Posterior vena cava (tissue), 2 donors: ENCODE measurements at places on chromosomes 3 and 15. TPM values are rescaled to one million over a fixed set of nuclear protein-coding genes. Genes with fewer than 3 reads are reported as not detected.
A peak's percentile ranks its signal among the peaks of the same experiment; 100 is the strongest.

The LRRIQ4 gene
- not detected for total RNA-seq

The GOLGA6B gene
- total RNA-seq = not detected

The PPP1R14D gene
- not detected for total RNA-seq

The SUSD5 gene
- 3.7 TPM for total RNA-seq

The CDHR4 gene
- total RNA-seq = 0.29 TPM

The TGM5 gene
- 1.0 TPM for total RNA-seq

- no peak for DNase-seq
Measured at GRCh38 chr3:73719413-73719851, 94.7 kb upstream of the PDZRN3 start.

DNA sequence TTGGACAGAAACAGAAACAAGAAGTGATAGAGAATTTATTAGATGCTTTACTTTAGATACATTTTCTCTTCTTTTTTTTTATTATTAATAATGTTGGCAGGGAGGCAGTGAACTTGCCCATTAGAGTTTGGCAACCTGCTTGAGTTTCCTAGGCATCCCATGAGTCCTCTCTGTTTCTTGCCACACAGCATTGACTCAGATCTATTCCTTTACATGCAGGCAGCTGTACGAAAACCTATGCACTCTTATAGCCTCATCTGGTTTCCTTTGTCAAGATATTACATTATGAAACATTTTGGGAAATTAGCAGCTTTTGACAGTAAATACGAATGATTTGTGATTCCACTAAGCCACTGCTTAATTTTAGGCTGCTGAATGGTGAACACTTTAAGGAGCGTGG is 23.3 kb downstream of the IL1RAP start:
- no peak for DNase-seq

- no peak for DNase-seq
Measured at GRCh38 chr3:63990204-63990603, 33.1 kb downstream of the PSMD6 start.

DNA sequence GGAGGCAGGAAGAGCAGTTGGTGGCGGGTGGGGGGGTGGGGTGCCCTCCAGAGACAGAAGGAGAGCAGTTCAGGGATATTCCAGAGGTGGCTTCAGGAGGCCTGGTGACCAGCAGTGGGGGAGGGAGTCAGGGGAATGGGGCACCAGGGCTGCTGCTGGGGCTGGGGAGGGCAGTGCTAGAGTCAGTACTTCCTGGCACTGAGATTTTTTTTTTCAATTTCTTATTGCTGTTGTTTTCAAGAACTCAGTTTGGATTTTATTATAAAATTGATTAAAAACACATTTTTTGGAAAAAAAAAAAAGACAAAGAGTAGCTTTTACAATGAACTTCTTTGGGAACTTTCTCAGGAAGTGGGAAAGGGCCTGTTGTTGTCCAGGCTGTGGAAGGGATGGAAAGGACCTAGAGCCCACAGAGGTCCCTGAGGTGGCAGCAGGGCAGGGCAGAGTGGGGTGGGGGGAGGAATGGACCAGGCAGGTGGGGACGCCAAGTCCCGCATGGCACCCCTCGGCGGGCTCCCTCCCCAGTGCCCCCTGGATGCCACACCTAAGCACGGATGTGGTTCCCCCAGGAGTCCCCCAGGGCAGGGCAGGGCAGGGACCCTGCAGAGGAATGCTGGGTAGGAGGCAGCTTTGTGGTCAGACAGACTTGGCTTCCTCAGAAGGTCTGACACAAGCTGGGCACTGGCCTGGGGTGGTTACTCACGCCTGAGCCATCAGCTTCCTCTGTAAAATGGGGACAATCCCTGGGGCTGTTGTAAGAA is 8.5 kb upstream of the ANPEP start:
- DNase-seq = peak; percentile 83
